Cortex of kidney (tissue), 1 donor: ENCODE measurements at places on chromosomes 12 and 14.

DNA sequence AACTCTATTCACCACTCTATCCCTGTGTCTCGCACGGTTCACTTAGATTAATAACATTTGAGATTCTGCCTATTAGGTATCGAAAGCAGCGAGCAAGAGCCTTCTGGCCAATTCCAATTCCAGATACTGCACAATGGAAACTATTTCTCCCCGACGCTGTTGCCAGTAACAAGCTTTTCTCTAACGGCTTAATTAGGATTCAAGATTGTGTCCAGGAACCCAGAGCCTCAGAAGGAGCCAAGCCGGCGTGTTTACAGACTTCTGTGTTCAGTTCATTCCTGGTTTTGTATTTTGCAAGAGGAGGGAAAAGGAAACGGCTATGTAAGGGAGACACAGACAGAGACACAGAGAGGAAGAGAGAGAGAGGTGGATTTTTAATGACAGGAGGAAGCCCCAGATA is 185.6 kb downstream of the DICER1 start:
- DNase-seq: no peak

- no peak for DNase-seq
Observed at GRCh38 chr12:85273381-85274314, 6.4 kb upstream of the ALX1 start.

DNA sequence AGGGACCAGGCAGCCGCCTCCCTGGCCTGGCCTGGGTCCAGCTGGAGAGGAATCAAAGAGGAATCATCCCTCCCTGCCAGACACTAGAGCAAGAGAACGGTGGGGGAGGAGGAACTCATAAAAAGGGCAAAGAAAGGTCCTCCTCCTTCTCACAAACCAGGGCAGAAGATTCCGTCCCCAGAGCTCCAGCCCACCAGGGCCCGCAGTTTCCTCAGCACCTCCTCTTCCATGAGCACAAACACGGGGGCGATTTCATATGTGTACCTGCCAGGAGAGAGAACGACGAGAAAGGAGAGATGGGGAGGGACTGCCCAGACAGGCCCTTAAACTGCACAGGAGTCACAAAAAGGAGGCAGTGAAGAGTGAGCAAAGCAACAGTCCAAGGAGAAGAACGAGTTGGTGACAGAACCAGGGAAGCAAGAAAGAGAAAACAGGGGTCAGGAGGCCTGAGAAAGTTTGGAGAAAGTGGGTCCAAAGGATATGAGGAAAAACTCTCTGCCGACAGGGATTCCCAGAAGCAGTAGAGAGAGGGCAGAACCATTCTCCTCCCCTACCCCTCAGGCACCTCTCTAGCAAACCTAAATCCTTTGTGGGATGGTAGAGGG is 8.7 kb upstream of the ZNF740 start:
- DNase-seq: no peak

DNA sequence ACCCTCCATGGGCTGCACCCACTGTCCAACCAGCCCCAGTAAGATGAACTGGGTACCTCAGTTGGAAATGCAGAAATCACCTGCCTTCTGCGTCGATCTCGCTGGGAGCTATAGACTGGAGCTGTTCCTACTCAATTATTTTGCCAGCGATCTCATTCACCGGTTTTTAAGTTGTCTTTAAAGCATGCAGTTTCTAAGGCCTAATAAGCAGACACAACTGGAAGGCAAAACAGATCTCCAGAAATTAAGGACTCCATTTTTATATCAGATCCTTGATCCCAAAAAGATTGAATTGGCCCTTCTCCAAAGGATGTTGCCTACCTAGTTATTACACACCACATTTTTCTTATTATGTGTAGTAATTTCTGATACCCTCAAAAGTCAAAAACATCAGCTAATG is 131.4 kb downstream of the KCNMB4 start:
- no peak for DNase-seq

DNA sequence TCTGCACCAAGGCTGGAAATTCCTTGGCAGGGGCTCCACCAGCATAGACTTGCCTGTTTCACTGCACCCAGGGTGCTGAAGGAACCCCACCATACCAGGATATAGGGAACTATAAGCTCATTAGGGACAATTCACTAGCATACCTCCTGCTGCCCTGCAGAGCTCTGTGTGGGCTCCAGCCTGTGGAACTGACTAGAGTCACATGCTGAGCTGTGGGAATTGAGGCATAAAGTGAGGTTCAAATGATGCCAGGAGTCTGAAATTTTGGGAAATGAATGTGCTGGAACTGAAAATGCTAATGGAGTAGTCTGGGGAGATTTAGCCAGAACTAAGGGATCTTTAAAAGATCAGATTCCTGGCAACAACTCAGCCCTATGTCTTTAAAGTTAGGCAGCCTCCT is 7.3 kb upstream of the EMP1 start:
- DNase-seq: no peak

DNA sequence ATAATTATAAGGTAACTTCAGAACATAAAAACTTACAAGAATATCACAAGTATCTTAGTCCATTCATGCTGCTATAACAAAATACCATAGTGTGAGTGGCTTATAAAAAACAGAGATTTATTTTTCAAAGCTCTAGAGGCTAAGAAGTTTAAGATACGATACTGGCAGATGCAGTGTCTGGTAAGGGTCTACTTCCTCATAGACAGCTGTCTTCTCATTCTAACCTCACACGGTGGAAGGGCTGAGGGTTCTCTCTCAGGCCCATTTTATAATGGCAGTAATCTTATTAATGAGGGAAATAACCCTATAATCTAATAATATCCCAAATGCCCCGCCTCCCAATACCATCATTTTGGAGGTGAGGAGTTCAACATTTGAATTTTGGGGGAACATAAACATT is 23.7 kb upstream of the OSBPL8 start:
- no peak for DNase-seq

- DNase-seq: no peak
Observed at GRCh38 chr14:26265170-26265685, 332.6 kb downstream of the NOVA1 start.

GRCh38 chr12:54937929-54938328 is 46.6 kb downstream of the TESPA1 start:
- no peak for DNase-seq

GRCh38 chr14:65132855-65133254 is 30.5 kb upstream of the MAX start:
- DNase-seq: no peak

DNA sequence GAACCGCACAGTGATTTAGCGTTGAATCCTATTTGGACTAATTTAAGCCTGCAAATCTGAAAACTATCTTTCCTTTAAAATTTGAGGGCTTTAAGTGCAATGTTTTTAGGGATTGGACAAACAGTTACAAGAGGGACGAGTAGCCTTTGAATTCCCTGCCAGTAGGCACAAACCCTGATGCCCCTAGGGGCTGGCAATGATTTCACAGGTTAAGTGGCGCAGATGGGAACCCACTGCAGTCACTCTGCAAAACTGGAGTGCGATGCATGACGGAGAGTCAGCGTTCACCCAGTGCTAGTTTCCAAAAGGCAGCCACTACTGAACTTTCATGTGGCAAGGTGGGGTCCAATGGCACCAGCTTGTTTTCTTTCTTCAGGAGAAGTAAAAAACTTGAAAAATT is 99.4 kb upstream of the FRMD6 start:
- no peak for DNase-seq

DNA sequence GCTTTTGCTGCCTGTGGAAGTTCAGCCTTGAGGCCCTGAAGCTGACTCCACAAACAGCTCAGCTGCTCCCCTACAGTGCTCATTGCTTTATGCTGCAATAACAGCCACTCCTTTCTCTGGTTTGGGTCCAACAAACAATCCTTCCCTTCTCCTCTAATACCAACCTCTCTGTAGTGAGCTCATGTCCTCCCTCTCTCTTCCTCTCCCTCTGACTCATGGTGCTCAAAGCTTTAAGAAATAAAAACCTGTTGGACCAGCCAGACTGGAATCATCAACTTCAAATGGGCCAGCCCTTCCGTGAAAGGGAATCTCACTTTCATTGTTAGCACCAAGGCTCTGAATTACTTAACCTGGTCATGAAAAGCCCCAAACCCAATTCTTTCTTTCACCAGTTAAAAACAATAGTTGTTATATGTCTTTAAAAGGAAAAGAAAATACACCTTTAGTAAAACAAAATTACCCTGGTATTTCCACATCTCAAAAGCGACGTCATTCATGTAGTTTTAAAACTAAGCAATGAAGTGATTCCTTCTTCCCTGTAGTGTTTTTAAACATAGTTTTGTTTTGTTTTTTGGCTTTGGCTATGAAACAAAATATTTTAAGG is 126.4 kb downstream of the DUSP6 start:
- no peak for DNase-seq

GRCh38 chr12:126337556-126338441 is 1272.6 kb downstream of the AACS start:
- no peak for DNase-seq

- no peak for DNase-seq
Observed at GRCh38 chr14:76836029-76836630, 9.9 kb downstream of the LRRC74A start.

- no peak for DNase-seq
Observed at GRCh38 chr12:39237004-39237403, 205.9 kb downstream of the KIF21A start.

DNA sequence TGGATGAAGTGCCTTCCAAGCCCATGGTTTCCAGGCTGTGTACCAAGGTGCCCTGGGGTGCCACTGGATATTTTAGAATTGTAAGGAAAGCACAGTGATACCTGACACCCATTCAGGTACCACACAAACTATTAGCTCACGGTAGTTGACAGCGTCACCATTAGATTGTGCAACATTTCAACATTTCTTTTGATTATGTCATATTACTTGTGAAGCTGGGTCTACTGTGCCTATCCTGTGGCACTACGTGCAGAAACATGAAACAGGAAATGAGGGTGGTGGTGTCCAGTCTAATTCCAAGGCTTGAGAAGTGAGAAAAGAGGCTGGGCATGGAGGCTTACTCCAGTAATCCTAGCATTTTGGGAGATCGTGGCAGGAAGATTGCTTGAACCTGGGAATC is 75.5 kb upstream of the CPM start:
- no peak for DNase-seq

DNA sequence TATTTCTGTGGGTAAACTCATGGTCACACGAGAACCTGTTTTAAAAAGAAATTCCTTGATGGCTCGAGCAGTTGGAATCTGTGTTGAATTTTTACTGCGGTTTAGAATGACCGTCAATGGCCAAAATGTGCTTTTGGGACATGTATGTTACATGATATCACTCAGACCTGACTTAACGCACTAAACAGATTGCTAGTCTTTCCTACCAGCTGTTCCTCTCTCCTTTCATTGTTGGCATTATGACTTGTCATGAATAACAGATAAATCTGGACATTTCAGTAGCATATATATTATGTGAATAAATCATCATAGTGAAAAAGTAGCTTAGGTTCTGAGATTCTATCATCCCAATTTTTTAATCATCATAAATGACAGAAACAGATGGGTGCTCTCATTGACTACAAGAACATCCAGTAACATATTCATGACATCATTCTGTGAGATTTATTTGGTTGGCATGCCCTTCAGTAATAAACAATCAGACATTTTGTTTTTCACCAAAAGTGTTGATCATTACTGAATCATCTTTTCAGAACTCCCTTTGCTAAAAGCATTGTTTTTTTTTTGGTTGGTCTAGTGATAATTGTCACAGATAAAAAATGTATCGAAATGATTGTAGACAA is 57.9 kb upstream of the NAV3 start:
- no peak for DNase-seq

DNA sequence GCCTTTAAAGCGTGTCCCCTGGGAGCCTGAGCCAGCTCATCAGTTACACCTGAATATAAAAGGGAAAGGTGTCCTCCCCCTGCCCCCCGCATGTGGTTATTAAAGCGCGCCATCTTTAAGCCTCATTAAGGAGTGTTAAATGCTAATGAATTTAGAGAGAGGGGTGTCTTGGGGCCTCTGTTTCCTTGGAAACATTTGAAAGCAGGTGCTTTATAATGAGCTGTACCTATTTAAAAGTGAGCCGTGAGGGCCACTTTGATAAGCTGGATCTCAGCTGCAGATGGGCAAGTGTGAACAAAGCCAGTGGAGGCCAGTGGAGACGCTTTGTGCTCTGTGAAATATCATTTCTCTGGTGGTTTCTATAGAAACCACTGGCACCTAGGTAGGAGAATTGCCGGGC is 84.0 kb downstream of the BEGAIN start:
- no peak for DNase-seq

DNA sequence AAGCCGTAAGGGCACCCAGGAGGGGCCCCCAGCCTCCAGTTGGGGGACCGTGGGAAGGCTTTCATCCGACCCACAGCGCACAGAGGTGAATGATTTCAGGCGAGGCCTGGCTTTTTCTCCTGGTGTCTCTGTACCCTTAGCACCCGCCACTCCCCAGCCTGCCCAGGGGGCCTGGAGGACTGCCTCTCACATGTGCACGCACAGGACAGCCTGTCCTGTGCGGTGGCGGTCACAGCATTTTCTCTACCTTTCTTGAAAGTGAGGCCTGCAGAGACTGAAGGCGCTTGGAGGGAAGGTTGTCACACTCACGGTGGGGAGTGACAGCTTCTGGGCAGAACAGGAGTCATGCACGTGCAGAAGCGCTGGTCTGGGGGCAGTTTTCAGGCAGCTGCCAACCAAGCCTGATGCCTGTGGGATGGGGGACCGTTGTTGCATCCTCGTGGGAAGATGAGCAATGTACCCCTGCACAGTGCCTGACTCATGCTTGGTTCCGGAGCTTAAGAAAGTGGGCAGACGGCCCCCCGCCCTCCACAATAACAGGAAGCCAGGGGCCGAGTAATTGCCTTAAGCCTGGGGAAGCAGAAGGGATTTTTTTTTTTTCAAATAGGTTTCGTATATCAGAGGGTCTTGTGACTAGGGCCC is 148.1 kb downstream of the TSPAN9 start:
- DNase-seq: no peak

DNA sequence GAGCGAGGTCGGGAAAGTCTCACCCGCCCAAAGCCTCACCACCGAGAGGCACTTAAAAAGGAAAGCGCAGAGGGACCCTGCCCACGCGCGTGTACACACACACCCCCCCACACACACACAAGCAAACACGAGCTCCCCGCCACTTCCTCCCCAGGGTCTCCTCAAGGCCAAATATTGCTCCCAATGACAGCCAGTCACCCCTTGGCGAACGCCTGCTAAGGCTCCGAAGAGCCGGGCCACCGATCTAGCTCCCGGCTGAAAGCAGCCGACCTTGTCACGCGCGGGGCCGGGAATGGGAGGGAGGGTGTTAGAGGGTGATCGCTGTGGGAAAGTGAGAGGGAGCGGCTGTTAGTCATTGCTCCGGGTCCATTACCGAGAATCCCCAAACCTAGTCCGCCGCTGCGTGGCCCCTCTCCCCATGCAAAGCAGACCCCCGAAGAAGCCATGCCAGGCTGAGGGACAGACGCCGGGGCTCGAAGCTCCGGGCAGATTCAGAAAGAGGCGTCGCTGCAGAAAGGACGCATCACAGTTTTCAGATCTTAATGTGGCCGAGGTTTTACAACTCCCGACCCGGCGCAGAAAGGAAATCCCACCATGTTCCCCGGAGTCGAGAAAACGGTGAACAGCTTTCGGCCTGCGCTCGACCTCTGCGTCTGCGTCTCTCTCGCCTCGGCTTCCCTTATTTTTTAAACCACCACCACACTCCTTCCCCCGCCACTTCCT is 2.6 kb downstream of the BMP4 start:
- DNase-seq: no peak
